Spleen (tissue), 13 donors: ENCODE measurements at places on chromosomes 11 and 22.

- no peak for DNase-seq
These were observed 808.0 kb upstream of the LUZP2 start for GRCh38 chr11:23688835-23689234.

- DNase-seq: no peak
These were observed 24.8 kb upstream of the NRIP3 start for GRCh38 chr11:9028581-9028980.

DNA sequence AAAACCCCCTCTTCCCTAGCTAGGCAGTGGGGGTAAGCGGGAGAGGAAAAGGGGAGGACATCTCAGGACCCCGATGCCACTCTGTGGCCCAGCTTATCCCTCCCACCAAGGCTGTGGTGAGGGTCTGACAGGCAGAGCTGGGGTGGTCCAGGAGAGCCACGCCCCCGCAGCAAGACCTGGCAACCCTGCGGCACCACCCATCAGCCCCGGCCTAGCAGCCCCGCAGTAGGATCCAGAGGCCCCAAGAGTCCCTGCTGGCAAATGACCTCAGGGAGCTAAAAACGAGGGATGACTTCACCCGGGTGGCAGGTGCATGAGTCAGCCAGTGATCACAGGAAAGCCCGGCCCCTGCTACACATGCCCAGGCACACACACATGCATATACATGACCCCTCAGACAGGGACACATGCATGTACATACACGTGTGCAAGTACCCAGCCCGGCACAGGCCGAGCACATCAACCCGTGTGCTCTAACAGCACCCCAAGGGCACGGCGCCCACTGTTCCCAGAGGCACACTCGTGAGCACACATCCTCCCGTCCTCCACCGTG lies 32.3 kb downstream of the ARVCF start:
- peak; percentile 69 for DNase-seq

GRCh38 chr11:17596310-17596669 lies 49.2 kb downstream of the OTOG start:
- DNase-seq: peak; percentile 45

DNA sequence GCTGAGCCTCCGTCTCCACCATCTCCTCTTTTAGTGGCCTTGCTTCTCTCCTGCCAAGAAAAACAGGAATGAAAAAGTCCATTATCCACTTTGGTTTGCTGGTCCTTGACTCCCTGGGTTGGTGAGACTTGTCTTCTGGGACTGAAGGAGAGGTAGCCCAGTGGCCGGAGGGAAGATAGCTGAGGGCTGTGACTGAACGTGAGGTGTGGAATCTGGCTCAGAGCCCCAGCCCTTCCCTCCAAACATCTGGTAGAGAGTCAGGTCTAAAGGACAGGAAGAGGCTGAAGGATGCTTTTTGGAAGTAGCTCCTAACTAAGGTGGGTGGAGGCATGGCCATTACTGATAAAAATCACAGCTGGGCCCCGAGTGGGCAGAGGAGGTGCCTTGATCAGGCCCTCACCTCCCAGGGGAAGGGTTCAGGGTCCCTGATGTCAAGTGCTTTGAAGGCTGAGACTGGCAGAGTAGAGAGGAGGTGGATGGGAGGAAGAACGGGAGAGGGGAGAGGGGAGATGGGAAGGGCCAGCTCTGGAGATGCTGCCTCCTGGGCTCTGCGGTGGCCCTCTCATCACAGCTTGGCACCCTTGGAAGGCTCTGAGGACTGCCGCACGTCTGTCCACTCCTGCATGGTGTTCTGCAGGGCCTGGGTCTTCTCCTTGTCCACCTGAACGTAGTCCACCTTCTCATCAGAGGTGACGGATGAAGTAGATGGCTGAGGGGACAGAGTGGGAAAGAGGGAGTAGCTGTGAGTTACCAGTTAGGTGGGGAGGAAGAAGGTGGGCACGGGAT lies 30.2 kb downstream of the USP35 start:
- DNase-seq: peak; percentile 11

- DNase-seq: no peak
These were observed 6.2 kb upstream of the IFTAP start for GRCh38 chr11:36588099-36588498.

- peak; percentile 100 for DNase-seq
These were observed 19.6 kb downstream of the MIF start for GRCh38 chr22:23913661-23914353.
